ENCODE measurements at places on chromosomes 12 and 14.

DNA sequence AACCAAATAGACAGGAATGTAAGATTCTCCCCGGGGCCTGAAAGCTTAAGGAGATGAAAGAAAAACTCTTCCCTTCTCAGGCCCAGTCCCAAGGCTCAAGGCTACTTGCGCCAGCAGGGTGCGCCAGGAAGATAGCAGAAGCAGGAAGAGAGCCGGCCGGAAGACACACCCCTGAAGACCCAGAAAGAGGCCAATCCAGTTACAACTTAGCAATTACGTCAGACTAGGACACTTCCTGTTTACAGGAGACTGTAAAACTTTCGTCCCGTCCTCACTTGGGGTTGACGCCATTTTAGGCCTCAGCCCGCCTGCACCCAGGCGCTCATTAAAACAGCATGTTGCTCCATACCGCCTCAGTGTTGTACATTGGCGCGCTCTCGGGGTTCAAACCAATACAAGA, 9.4 kb downstream of the COX16 start:
- no peak for DNase-seq

DNA sequence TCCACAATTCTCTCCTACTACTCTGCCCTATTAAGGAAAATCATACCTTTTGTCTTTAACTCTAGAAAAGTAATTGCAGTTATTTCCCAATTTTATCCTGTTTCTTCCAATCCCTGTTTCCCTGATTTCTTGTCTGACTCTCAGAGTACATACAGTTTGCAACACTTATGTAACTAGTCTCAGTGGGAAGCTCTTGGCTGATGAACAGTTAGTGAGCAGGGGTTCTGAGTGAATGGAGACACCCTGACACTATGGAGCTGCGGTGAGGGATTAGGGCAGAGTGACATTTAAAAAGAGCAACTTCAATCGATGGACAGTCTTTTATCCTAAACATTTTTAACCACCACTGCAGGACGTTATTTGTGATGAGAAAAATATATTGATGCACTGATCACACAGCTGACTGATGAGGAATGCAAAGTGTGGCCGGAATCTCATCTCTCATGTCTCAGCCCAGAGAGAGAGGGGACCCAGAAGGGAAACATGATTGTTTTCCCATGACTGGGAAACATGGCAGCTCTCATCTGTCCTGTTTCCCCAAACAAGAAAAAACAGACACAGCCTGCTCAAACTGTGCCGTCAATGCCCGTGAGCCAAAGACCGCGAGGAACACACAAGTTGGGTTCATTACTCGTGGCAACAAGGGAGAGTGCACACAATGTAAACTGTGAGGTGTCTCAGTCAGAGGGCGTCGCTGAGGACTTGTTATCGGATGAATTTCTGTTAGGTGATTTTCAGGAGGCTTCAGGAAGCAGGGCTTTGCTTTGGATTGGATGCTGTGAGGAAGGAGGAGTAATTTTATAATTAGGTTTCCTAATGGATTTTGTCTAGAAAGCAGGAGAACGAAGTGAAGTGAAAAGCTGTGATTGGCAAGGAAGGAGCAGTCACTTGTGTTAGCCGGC, 5.2 kb upstream of the SLC6A13 start:
- no peak for DNase-seq

DNA sequence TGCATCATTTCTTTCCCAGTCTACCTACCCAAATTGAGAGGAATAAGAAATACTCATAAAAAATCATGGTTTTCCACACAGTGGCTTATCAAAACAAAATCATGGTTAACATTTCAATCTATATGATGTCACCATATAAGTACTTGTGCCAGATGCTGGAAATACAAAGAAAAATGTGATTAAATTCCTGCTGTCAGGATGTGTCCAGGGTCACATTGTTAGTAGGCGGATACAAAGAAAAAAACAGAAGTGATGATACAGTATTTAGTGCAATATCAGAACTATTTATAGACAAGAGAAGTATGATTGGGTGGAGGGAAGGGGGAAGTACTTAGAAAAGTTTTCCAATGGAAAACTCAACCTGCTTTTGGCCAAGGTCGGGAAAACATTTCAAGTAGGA, 47.0 kb upstream of the OR6J1 start:
- DNase-seq, result no peak

DNA sequence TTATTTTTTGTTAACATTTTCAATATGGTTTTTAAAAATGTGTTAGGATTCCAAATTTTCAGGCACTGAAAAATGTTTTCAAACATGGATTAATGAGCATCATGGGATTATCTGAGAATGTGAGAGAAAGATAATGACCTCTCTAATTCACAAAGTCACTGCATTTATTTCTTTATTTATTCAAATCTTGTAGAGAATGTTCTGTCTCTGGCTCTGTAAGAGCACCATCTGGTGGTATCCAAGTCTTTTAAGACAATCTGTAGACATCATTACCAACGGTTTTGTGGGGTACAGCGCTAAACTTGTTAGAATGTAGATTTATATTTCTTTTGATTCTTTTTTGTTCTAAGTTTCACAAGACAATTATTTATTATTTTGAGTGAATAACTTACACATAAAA, 956.0 kb upstream of the NOVA1 start:
- DNase-seq, result no peak

- DNase-seq, result no peak
Observed at GRCh38 chr12:1839464-1839863, 19.1 kb downstream of the LRTM2 start.

DNA sequence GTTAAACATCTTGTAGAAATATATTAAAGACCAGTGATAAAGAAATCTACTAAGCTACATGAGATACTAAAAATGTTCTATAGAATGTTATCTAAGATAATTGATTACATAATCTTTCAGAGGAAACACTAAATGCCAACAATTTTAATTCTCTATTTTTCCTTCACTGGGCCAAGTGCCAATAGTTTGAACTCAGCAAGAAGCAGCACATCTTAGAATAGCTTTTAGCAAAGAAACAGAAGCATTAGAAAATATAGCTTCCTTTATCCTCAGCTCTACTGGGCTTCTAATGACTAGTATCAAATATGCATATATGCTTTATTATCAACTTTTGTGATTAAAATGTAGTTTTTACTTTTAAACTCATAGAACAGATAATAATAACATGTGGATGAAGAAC, 461.4 kb upstream of the USP15 start:
- DNase-seq, result no peak

GRCh38 chr14:78618368-78618767, 448.2 kb downstream of the NRXN3 start:
- DNase-seq, result no peak

DNA sequence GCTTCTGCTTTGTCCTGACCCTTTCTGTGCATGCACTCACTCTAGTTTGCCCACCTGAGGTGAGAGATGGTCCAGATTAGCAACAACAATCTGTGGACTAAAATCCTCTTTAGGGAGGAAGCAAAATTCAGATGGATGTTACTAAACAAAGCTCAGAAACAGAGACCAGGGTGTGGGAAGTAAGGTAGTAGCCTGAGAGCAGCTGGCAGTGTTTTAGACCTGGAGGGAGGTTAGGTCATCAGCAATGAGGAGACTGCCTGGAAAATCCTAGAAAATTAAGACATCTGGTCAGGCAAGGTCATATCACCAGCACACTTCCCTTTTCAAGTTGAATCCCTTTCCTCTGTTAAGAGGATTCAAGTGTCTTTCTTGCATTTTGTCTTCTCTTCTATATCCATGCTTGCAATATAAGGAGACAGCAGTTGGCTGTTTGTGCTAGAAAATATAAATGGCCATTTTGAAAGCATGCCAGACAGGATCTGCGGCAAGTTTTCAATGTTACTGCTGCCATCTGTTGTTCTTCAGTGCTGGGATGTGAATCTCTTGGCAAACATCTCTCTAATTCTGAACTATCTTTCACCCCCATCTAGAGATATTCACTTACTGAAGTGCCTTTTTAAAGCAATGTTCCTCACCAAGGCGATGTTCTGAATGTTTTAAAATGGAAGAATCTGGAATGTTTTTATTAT, 266.4 kb downstream of the NAV3 start:
- DNase-seq, result no peak

DNA sequence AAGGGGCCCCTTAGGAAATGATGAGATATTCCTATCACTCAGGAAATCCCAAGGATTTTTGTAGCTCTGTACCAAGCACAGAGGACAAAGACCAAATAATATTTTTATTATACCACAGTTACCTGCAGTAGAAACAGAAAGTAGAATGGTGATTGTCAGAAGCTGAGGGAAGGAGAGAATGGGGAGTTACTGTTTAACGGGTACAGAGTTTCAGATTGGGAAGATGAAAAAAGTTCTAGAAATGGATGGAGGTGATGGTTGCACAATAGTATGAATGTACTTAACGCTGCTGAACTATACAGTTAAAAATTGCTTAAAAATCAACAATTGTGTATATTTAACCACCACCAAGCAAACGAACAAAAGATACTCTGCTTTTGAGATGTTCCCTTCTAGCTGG, 24.1 kb downstream of the FLVCR2 start:
- no peak for DNase-seq

DNA sequence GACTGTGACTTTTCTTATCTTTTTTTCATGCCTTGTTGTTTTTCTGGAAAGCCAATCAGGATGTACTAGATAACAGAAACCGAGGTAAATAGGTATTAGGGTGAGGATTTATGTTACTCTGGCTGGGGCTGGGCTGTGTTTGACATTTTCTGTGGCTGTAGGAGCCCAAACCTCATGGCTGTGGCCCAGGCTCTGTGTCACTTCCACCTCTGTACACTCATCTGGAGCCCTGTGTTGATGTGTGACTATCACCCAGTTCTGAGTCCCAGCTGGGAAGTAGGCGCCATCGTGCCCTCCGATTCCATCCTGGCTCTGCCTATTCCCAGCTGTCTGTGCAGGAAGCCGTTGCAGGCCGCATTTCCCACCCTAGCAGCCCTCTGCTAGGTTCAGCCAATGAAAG, 1.6 kb upstream of the HHIPL1 start:
- DNase-seq, result no peak

DNA sequence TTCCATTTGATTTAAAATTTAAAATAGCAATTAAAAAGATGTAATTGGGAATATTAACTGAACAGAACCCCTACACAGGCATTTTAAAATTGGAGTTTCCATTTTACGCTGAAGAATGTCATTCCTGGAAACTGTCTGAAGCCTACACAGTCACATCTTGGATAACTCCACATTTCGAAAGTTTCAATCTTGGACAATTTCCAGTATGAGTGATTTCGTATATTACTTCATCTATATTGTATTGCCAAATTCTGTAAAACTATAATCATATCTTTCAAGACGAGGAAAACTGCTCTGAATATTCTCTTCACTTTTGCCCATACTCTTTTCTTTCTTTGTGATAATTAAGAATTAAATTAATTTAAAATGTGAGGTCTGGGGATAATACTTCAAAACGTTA, 194.2 kb upstream of the ABCD2 start:
- DNase-seq, result no peak

- peak; percentile 5 for DNase-seq
Observed at GRCh38 chr12:107014055-107014454, 27.1 kb upstream of the MTERF2 start.

DNA sequence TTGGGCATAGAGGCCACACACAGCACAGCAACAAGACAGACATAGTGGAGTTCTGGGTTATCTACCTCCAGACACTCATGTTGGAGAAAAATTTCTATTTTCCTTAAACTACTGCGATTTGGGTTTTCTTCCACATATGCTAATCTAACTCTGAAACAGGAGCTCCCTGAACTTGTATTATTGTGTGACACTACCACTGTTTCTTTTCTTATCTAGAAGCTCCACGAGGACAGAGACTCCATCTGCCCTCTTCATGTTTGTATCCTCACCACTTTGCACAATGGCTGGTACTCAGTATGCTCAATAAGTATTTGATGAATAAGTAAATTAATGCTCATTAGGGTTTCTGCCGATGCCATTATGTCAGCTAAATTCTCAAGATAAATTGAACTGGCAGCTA, 218.6 kb downstream of the PAX9 start:
- no peak for DNase-seq

DNA sequence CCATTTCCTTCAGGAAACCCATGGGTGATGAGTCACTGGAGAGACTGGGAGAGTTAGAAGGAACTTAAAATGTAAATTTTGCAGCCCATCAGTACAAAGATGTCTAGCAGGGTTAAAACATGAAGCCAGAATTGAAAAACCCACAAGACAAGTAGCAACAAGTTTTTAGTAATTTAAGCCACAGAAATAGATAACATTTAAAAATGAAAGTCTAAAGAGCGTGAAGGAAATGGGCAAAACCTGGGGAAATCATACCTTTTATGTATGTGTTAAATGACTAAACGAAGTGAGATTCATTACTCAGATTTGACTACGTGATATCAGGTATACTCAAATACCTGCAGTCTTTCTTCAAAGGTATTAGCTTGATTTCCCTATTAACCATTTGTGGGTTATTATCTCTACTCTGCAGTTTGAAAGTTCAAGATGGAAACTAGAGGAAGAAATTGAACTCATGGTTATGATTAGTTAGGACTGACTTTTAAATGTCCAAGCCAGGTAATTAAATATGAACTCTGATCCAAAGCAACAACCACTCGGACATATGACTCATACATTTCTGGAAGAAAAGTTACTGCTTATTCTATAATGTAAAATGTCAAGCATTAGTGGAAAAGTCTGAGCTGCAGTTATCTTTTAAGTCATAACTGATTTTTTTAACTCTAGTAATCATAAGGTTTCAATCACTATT, 84.1 kb downstream of the ITPR2 start:
- no peak for DNase-seq

DNA sequence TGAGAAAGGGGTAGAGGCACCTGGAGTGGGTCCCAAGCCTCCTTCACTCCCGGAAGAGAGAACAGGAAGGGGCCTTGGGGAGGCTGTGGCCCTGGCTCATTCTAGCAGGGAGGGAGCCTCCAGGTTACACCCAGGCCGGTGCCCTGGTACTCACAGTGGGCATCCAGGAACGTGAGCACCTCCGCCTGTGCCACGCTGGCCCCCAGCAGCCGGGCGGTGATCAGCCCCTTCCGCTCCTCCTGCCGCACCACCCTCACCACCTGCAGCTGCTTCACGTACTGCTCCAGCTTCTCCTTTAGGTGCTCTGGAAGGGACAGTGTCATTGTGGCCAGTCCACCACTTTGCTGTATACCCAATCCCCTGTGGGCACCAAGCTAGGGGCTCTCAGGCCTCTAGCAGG, 18.8 kb upstream of the CELA1 start:
- DNase-seq, result no peak

- no peak for DNase-seq
Observed at GRCh38 chr14:80776186-80776585, 165.4 kb downstream of the CEP128 start.

- DNase-seq, result no peak
Observed at GRCh38 chr12:106080791-106081170, 58.0 kb downstream of the NUAK1 start.

DNA sequence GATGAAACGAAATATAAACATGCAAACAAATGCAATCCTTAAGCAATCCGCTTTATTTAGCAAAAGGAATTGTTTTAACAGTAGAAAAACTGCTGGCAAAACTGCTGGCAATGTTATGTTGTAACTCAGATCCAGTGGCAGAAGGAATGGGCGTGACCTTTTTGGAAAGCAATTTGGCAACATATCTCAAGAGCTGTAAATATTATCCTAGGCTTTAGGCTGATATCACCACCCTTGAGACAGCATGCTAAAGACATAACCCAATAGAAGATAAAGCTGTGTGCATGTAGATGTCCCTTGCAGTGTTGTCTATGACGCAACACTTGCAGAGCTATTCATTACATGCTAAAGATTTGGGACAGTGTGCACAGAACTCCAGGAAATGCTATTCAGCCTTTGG, 138.5 kb downstream of the DICER1 start:
- DNase-seq, result no peak
